NCI-H1417 treated with DMSO at 0.1 percent for 48 hours (cell line): ENCODE measurements at places on chromosomes 7 and 10.

DNA sequence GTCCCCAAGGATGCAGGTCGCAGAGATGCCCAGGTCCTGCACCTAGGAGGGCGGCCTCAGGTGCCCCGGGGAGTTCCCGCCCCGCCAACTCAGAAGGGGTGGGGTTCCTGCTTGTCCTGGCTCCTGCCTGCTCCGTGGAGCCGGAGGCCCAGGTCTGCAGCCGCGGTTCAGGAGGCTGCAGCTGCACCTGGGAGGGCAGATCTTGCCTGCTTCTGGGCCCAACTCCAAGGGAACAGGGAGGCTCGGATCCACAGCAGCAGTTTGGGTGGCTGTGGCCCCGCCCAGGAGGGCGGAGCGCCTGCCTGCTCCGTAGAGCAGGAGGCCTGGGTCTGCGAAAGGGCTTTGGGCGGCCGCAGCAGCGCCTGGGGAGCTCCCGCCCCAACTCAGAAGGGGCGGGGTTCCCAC, 108.2 kb upstream of the EGR2 start:
- DNase-seq = no peak

- no peak for DNase-seq
These were observed 108.7 kb upstream of the INSIG1 start for GRCh38 chr7:155188821-155189581.

- no peak for DNase-seq
These were observed 1116.9 kb upstream of the CELF2 start for GRCh38 chr10:9900751-9901150.

- no peak for DNase-seq
These were observed 84.2 kb downstream of the NPY start for GRCh38 chr7:24368161-24368560.

DNA sequence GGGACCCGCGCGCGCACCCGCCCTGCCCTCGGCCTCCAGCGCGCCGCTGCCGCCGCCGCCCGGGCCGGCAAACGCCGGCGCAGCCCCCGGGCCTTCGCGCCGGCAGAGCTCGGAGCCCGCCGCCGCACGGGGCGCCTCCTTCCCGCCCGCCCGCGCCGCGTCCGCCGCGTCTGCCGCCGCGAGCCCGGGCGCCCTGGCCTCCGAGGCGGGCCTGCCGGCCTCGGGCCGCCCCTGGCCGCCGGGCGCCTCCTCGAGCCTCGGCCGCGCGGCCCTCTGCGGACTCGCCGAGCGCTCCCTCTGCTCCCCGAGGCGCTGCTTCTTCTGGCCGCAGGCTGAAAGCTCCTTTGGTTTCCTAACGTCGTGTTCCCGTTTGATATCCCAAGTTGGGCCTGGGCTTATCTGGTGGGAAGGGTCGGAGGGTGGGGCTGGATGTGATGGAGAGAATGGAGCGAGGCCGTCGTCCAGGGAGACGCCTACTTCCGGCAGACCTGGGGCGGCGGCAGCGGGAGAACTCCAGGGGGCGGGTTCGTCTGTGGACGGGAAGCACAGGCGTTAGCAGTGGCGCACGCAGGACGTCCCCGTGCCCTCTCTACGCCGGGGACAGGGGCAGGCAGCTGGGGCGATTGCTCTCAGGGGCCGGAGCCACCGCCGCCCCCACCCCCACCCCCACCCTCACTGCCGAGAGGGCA, 221.0 kb downstream of the PHTF2 start:
- DNase-seq = peak; percentile 74
